ENCODE measurements at places on chromosomes 3 and 15.

DNA sequence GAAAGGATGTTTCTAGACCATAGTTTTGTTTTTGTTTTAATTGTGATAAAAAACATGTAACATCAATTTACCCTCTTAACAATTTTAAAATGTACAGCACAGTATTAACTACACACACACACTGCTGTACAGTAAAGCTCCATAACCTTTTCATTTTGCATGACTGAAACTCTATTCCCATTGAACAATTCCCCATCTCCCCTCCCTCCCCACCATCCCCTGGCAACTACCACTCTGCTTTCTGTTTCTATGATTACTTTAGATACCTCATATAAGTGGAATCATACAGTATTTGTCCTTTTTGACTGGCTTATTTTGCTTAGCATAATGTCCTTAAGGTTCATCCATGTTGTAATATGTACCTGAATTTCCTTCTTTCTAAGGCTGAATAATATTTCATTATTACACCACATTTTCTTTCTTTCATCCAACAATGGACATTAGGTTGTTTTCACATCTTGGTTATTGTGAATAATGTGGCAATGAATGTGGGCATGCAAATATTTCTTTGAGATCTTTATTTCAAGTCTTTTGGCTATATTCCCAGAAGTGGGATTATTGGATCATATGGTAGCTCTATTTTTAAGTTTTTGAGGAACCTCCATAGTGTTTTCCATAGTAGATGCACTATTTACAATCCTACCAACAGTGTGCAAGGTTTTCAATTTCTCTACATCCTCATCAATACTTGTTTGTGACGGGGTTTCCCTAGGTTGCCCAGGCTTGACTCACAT is 10.7 kb downstream of the CHST14 start:
- no peak for DNase-seq

GRCh38 chr15:61528581-61528910 is 299.4 kb upstream of the RORA start:
- no peak for DNase-seq

DNA sequence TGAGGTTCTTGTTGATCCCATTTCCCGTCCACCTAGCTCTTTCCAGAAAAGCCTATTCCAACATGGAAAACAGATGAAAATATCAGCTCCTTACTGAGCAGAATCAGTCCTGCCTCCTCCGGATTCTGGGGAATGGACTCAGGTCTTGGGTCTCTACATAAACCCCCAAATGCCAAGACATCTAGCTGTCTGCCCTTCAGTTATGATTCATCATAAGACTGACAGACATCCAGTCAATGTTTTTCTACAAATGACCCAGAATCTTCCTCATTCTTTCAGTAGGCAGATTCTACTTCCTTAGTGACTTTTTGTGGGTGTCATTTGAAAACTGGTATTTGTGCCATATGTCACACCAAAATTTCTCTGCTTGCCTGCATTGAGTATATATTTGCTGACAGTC is 103.0 kb upstream of the TGFBR2 start:
- DNase-seq, result no peak

DNA sequence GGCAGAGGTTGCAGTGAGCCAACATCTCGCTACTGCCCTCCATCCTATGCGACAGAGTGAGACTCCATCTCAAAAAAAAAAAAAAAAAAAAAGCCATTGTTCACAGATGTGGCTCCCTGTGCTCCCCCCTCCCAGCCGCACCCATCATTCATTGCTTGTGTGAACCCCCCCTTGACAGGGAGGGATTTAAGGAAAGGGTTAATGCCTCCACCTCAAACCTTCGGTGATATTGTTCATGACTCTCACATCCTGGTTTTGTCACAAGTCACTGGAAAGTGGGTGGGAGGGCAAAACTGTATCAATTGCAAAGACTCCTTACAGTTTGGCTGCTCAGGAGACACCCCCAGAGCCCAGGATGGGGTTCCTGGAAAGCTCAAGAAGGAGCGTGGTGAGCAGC is 7.7 kb downstream of the SLC6A6 start:
- DNase-seq, result no peak

GRCh38 chr3:108099679-108100428 is 9.0 kb upstream of the CD47 start:
- DNase-seq, result no peak

GRCh38 chr3:70150599-70150998 is 151.1 kb downstream of the SAMMSON start:
- DNase-seq, result no peak

GRCh38 chr3:142896201-142896755 is 7.4 kb upstream of the PCOLCE2 start:
- no peak for DNase-seq

DNA sequence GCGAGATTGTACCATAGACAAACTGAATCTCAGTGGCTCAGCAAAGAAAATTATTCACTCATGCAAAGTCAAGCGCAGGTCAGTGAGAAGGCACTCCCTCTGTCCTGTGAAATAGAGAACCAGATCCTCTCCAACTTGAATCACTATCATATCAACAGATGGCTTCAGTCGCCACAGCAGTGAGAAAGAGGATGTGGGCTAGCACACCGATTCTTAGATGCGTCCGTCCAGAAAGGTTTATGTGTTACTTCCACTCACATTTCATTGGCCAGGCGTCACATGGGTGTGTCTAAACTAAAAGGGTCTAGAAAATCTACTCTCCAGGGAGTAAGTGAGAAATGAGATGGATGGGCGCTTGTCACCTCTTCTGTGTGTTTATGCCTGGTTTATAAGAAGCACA is 141.6 kb upstream of the KBTBD8 start:
- DNase-seq, result no peak

- DNase-seq, result no peak
These were observed 76.4 kb upstream of the ETV5 start for GRCh38 chr3:186185194-186185787.

DNA sequence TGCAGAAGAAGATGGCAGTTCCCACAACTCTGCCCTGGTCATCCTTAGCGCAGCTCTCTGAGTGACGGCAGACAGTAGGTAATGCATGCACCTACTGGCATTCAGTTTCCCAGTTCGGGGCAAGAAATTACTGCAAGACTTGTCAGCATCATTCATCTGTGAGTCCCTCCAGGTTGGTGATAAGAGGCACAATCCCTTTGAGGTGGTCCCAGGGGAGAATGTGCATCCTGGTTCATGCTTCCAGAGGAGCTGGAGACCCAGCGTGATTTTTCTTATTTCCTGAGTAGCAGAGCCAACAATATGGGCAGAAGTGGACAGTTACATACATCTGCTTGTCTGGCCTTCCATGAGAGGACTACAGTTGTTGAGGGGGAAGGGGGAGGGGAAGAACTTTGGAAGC is 235.9 kb upstream of the BHLHE40 start:
- DNase-seq, result no peak

DNA sequence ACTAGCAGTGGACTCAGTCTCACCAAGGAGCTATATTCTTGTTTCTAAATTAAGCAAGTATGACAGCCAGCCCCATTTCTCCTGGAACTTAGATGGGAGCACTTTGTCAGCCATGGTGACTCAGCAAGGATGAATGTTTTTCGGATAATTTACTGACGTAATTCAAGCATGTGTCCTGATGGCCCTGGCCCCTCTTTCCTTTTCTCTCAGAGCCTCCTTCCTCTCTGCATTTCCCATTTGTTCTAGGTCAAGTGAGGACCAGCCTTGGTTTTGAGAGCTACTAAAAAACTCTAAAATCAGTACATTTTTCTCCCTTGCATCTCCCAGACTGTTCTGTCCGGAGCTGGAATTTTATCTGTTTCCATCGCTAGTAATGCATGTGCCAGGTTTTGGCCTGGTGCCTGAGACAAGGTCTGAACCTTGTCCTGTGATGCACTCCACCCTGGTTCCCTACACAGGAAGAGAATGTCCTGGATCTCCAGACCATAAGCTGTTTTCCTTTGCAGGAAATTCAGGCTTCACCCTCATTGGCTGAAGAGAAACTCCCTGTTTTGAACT is 256.6 kb upstream of the ROPN1 start:
- DNase-seq, result no peak

DNA sequence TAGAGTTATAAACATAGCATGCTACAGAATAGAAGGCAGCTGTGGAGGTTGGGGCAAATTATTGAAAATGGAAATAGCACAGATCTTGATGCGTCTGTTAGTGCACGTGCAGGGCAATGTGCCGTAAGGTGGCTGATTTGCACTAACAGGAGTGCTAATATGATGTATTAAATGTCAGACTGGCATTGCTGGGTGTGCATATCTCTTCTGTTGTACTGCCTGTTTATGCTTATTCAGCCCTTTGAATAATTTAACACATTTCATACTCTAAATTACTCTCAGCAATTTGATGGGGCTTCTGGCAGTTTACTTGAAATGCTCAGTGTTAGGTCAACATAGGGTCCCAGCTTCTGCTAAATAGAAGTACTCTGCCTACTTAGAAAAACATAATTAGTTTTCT is 395.6 kb downstream of the MCTP2 start:
- no peak for DNase-seq

DNA sequence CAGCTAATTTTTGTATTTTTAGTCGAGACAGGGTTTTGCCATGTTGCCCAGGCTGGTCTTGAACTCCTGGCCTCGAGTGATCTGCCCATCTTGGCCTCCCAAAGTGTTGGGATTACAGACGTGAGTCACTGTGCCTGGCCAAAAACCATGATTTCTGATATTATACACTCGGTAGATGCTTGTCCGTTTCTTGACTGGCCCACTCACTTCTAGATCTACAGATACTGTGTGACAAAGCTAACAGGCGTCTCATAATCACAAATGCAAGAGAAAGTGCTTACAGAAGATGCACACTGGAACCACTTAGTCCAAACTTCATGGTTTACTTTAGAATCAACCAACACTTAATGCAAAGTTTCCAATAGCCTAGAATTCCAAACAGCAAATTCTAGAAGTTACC is 8.4 kb downstream of the PROK2 start:
- no peak for DNase-seq

- DNase-seq, result no peak
These were observed 76.2 kb downstream of the TRIM42 start for GRCh38 chr3:140753865-140754754.

DNA sequence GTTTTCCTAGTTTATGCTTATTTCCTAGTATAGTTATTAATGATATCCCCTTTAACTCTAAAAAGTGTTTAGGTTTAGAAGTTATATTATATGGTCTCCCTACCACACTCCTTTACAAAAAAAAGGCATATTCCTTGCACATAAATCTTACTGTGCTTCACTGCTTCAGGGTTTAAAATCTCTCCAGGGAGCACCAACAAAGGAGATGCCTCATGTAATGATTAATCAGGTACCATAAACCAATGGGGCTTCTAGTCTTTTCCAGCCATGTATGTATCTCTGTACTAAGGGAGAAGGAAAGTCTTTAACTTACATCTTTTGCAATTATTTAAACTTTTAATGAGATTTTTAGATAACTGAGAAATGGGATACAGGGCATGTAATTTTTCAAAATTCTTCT is 91.5 kb upstream of the RBMS3 start:
- no peak for DNase-seq

GRCh38 chr15:73575636-73576247 is 57.4 kb downstream of the NPTN start:
- DNase-seq, result no peak

DNA sequence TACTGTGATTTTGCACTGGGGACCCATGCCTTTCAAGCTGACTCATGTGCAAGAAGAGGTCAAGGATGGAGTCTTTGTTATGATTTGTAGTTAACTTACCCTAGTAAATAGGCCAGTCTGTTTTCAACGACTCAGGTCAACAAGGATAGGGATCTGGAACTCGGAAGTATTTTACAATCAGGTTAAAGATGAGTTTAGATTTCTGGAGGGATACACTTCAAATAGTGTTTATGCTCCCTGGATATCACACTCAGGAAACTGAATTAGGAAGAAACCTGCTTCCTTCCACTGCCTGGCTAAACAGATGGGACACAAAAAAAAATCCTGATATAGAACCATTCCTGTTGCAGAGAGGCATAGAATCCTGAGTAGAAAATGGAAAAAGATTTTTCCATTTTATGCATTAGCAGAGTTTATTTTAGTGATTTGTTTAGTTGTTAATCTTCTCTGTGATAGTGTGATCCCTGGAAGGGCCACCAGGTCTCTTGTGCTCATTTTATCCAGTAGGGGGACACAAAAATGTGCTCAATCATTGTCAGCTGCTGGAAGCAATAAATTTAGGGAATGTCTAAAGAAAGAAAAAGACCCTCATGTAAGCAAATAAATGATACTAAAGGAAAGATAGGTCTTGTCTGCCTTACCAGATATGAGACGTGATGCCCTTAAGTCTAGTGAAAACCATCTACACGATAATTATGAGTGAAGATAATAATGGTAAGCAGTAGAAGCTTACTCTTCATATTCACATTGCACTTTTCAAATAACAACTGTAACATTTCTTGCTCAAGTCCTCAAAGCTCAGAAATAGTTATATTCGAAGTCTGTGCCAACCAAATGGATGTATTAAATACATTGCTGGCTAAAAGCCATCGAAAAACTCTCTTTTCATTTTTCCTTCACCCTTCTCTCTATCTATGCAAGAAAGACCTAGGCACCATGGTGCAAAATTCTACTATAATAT is 452.1 kb upstream of the KCNMB2 start:
- no peak for DNase-seq

- no peak for DNase-seq
These were observed 26.9 kb downstream of the CHCHD4 start for GRCh38 chr3:14097616-14098391.

GRCh38 chr15:69666441-69666882 is 213.8 kb downstream of the RPLP1 start:
- DNase-seq, result no peak

DNA sequence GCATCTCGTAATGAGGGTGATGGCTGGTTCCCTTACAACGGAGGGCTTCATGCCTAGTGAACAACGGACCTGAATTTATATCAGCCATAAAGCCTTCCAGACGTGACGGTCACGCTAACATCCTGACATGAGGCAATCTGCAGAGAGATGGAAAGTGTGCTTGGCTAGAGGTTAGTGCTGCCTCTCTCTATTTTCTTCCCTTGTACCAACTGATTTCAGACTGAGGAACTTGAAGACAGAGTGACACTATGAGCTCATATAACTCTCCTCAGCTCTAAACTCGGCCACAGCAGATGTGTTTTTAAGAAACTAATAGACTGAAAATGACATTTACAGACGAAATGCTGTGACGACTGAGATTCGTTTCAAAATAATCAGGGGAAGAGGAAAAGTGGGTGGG is 122.4 kb downstream of the XXYLT1 start:
- DNase-seq, result no peak

DNA sequence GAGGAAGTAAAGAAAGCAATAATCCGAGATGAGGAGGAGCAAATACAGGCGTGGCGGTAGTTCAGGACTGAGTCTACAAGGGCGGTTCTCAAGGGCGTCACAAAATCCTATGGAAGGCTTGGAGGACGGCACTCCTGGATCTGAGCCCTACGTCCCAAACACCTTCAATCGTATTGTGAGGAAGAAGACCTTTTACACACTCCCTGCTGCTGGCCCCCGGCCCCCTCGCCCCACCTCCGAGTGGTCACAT is 747 bp downstream of the PLD1 start:
- DNase-seq, result no peak

GRCh38 chr3:37255990-37256308 is 81.6 kb upstream of the LRRFIP2 start:
- DNase-seq, result no peak

GRCh38 chr15:79071901-79072300 is 18.7 kb downstream of the RASGRF1 start:
- DNase-seq, result no peak
